Fibroblast of skin of left biceps (primary cell): ENCODE measurements at places on chromosomes 13 and 19.

DNA sequence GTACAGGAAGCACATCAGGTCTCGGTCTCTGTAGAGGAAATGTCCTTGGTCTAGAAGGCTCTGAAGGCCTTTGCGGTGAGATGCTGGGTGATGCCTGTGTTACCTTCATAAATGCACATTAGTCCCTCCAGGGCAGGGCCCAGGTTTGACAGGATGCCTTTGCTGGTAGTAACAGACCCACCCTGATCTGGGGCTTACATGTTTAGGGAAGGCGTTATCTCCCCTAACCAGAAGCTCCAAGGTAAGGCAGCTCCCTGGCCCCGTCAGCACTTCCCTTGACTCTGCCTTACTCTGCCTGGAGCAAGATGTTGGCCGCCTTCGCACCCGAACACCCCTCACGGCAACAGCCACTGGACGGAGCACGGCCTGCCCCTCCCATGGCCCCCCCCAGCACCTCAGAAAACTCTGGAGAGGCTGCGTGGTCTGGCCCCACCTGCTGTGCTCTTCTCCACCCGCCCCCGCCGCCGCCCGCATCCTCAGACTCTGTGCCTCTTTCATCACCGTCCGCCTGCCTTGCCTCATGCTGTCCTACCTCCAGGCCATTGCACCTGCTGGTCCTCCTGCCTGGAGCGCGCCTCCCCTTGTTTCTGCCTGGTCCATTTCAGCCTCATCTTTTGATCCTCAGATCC lies 9.1 kb downstream of the AP2A1 start:
- DNase-seq: no peak

DNA sequence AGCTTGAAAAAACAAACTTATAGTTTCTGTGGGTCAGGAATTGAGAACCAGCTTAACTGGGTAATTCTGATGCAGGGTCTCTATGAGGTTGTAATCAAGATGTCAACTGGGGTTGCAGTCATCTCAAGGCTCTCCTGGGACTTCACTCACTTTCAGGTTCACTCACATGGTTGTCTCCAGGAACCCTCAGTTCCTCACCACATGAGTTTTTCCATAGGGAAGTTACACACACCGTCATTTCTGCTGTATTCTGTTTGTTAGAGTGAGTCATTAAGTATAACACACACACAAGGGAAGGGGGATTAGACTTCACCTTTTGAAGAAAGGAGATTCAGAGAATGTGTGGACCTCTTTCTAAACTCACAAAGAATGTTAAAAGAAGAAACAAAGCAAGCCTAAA lies 34.9 kb upstream of the MLNR start:
- no peak for DNase-seq

DNA sequence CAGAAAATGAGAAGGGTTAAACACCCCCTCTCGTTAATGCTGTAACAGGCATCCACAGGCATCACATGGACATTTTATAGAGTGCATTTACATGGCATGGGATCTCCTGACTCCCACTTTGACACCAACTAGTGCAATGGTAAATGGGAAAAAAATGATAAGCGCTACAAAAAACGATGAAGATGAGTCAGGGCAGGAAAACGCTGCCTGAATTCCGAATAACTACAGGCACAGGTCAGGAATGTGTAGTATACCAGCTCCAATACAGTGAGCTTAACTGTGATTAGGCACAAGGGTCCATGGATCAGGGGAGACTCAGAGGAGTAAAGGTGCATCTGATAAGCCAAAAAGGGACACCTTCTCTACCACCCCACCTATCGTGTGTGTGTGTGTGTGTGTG lies 223.6 kb downstream of the FOXO1 start:
- DNase-seq: no peak

DNA sequence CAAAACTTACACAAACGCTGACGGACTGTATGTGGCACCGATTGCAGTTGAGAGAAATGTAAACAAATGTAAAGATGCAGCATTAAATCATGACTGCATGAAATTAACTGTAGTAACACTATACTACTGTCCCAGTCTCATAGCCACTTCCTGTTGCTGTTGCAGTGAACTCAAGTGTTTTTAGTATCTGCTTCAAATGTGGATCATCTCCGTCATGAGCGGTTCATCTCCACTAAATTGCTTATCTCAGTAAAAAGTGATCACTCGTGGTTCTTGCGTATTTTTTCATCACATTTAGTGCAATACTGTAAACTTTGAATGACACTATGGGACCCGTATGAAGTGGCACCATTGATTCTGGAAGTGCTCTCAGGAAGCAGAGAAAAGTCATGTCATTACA lies 60.3 kb upstream of the RNF113B start:
- no peak for DNase-seq

- DNase-seq: peak; percentile 67
These were observed 303.4 kb downstream of the SPRY2 start for GRCh38 chr13:80037505-80037888.

DNA sequence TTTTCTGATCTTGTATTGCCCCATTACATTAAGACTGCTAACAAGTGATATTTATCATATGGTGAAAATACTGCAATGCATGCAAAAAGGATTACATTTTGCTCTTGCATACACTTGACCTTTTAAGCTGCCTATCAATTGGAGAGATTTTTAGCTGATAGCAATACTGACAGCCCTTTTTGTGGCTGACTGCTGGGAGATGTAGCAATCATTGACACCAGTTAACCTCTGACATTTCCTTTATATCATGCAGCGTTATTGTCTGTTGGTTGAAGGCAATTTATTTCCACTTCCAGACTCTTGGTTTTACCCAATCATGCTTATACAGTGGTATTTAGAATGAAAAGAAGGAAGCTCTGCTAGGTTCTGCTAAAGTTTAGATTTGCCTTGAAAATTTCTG lies 364.0 kb downstream of the LMO7 start:
- DNase-seq: no peak

GRCh38 chr19:374886-375235 lies 30.3 kb upstream of the MIER2 start:
- DNase-seq: no peak
